ENCODE measurements at places on chromosomes 6 and 20.

GRCh38 chr6:49499126-49499525, 597 bp upstream of the GLYATL3 start:
- no peak for DNase-seq

GRCh38 chr6:25089442-25089841, 153.7 kb upstream of the RIPOR2 start:
- DNase-seq: no peak

DNA sequence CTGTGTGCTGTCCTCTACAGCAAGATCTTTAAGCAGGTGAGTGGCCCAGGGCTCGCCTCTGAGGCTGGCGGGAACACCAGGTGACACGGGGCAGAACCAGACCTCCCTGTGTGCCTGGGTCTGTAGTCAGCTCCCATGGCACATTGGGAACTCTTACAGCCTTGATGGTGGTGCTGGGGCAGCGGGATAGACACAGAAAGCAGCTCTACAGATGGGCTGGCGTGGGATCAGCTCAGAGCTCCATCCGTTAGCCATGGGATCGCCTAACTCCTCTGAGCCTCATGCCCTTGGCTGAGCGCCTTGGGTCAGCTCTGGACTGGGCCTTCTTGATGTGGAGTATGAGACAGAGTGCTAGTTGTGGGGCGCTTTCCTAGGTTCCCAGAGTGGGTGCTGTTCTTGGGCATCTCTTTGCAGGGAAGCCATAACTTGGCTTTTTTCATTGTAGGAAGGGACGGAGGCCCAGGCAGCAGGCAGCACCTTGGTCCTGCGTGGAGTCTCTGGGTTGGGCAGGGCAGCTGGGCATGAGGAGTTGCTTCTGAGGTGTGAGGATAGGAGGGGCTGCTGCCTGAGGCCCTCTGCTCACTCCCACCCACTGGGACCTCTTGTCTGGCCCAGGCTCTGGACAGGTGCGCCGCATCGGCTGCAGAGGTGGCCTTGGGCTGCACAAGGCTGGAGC, 51.3 kb downstream of the EFCAB8 start:
- peak; percentile 55 for DNase-seq

DNA sequence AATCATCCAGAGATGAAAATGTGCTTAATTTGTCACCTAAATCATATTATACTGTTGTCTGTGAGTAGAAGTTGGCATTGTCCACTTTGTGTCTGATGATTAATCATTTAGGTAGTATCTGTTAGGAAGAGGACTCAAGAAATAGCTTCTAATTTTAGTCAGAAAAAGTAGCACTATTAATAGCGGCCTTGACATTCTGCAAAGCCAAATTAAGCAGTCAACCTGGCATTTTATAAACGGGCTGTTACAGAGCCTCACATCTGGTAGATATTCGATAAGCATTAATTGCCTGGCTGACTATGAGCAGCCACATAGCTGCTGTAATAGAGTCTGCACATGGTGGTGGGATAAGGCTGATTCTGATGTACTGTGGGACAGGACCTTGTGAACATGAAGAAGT, 99.5 kb downstream of the KLHL32 start:
- no peak for DNase-seq

DNA sequence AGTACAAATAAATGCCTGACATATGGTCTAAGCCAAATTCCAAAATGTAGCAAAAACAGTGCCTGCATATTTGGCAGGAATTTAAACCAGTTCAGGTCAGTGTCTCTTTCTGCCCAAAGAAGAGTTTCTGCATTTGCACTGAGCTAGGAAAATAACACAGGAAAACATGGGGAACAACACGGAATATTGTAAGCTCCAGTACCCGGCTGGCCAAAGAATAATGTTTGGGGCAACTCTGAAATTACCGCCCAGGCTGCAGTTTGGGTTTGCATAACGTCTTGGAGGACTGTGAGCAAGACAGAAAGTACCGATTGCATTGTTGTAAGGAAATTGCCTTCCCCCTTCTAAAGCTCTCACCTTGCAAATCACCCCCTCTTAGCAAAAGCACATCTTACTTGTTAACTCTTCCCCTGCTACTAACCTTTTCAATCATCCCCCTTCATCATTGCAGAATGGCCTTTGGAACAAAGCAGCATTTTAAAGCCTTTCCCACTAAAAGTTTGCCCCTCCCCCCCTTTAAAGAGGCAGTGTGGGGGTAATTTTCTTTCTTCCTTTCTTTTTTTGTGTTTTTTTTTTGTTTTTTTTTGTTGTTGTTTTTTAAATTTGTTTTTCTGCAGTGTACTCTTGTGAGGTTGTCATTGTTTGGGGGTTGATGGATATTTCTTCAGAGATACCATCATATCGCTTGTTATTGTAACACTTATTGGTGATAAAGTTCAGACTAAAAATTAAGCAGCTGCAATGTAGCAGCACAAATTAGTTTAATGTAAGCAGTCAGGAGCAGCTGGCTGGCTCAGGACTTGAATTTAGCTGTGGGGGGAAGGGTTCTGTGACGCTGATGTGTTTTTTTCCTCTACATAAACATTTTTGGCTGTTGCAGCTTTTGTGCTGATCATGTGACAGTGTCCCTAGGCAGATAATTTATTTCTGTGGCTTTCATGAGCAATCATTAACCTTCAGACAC, 100.0 kb upstream of the CITED2 start:
- DNase-seq: no peak

GRCh38 chr6:118905851-118906250, 11.9 kb downstream of the ASF1A start:
- DNase-seq: no peak

GRCh38 chr6:24223115-24223919, 97.3 kb downstream of the NRSN1 start:
- DNase-seq: no peak
